ENCODE measurements at places on chromosomes 3 and 15.

DNA sequence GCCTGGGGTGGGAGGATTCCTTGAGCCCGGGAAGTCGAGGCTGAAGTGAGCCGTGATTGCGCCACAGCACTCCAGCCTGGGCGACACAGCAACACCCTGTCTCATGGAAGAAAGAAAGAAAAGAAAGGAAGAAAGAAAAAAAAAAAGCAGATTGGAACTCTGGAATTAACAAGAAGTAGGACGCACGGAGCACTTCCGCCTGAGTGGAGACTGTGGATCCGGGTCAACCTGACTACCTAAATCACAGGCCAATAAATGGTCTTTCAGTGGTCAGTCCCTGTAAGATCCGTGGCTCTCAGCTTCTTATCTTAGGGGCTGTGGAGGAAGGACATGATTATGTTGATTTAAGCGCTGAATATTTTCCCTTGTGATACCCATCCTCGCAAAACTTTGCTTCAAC is 2.4 kb upstream of the PPARG start:
- no peak for DNase-seq

DNA sequence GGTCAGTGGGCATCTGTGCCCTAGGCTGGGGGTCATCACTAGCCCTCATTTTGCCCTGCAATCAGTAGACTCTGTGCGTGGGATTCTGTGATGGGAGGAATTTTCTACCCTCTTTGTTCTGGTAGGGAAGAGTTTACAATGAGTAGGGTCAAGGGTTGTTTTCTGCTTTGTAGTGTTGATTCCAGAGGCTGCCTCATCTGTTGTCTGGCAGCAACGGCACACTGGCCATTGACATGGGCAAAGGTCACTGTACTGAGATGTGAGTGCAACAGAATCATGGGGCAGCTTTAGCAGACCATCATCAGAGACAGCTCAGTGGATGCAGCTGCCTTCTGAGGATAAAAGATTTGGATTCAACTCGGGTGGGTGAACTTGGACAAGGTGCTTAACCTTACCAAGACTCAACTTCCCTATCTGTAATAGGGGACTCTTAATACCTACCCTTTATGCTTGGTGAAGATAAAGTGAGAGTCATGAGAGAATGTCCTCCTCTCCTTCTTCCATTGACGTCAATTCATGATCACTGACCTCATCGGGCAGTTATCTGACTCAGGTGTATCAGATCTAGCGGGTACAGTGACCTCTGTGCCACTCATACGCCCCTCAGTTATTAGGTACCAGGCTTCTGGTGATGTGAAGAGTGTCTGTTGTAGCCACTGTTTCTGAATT is 127.5 kb downstream of the RPLP1 start:
- DNase-seq: no peak

DNA sequence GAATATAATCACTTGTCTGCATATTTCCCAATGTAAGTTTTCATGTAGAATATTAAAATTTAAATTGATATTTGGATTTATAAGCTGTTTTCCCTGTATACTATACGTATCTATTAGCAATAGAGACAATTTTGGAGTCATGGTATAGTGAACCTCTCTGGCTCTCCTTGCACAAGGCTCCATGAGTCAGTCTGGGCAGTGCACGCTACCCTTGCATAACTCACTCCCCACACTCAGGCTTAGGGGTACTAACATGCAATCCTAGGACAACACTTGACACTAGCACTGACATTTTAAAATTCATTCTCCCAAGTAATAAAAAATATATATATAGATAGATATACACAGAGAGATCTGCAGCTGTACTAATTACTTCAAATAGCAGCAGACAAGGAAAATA is 39.2 kb downstream of the SLC24A1 start:
- no peak for DNase-seq

- peak; percentile 36 for DNase-seq
Measured at GRCh38 chr3:185824051-185825005, 514 bp downstream of the IGF2BP2 start.

DNA sequence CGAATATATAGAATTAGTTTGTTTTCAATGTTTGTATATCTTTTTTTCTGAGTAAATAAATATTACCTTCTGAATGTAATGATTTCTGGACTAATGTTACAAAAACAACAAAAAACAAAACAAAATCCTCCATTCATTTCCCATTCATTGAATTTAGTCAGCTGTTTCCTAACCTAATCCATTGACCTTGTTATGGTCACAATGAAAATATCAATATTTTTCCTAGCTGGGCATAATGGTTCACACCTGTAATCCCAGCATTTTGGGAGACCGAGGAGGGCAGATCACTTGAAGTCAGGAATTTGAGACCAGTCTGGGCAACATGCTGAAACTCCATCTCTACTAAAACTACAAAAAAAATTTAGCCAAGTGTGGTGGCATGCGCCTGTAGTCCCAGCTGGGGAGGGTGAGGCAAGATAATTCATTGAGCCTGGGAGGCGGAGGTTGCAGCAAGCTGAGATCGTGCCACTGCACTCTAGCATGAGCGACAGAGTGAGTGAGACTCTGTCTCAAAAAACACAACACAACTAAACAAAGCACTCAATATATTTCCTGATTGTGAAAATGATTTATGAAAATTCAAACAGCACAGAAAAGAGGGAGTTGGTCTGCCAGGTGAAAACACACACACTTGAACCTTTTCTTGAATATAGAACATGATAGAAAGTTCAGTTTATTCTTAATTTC is 23.0 kb upstream of the PLSCR4 start:
- no peak for DNase-seq

GRCh38 chr3:187951452-187952190 is 202.3 kb upstream of the LPP start:
- no peak for DNase-seq

DNA sequence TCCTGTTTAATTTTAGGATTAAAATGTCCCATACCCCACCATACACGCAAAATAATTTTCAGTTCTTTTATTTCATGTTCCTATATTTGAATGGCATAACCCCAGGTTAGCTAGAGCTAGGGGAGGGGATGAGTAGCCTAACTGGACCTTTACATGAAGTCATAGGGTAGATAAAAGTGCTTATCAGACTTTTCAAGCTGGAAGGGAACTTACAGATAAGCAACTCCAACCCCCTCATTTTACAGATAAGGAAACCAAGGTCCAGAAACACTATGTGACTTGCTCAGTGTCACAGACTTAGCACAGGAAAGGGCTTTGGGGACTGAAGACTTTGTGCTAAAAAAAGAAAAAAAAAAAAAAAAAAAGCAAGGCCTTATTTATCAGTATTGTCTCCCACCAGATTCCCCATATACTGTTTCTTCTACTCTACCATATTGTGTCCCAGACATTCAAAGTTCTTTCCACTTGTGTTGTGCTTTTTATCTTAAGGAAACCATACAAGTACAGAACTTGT is 10.6 kb upstream of the TNIK start:
- DNase-seq: no peak

GRCh38 chr15:65085990-65086679 is 9.6 kb downstream of the KBTBD13 start:
- DNase-seq: no peak

- no peak for DNase-seq
Measured at GRCh38 chr3:33111581-33111980, 2.2 kb upstream of the CRTAP start.

DNA sequence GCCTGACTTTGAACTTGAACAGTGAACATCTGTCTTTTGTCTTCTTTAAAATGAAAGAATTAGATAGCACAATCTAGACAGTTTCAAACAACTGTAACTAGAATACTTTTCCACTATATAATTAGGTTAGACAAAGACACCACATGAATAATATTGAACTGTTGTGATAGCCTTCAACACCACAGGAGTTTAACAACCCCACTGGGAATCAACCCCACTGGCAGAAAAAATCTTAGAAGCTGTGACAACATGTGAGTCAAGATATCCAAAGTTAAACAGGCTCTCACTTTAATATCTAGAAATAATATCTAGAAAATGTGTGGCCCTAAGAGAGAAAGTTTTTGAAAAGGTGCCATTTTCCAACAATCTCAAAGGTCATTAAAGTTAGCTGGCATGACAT is 64.4 kb upstream of the PRICKLE2 start:
- DNase-seq: no peak

- DNase-seq: no peak
Measured at GRCh38 chr3:143119974-143120715, 574 bp downstream of the CHST2 start.

DNA sequence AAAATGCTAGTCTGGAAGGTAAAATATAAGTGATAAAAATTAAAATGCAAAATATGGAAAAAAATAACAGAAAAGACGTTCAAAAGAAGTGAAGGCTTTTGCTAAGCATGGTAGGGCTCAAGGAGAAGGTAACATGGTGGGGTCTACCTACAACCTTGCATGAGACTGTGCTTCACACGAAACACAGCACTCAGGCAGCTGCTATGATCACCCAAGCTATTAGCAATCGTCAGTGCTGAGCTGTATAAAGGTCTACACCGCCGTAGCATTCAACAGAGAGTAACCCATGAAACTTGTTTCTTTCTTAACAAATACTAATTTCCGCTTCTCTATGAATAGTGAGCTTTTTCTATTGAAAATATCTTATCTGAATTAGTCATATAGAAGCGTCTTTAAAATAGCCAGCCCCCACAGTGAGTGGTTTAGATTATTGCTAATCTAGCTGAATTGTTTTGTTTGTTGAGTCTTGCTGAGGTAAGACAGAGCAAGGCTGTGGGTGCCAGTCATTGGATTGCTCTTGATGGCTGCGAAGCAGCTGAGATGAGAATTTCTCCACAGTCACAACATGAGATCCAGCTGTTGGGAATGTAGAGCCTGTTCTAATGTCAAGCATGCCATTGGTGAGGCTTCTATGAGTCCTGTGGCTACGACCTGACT is 230.0 kb downstream of the KLF13 start:
- no peak for DNase-seq

- DNase-seq: no peak
Measured at GRCh38 chr3:46908986-46909534, 31.5 kb downstream of the PTH1R start.

DNA sequence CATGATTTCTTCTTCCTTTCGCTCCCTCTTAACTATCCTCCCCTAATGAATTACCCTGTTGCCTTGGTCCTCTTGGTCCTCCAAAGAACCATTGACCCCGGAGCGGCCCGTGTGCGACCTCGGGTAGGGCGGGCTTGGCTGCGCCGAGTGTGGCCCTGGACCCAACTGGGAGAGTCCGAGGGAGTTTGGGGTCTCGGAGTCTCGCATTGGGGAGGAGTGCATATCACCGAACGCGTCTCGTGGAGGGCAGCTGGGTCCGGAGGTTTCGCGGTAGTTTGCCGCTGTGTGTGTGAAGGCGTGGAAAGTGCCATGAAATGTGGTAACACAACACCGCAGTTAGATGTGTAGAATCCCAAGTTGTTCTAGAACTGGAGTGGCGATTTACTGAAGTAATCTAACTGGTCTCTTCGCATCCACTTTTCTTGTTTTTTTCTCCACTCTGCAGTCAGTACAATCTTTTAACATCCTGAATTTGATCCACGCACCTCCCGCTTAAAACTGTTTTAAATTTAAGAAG is 363 bp downstream of the GTF2E1 start:
- DNase-seq: no peak

DNA sequence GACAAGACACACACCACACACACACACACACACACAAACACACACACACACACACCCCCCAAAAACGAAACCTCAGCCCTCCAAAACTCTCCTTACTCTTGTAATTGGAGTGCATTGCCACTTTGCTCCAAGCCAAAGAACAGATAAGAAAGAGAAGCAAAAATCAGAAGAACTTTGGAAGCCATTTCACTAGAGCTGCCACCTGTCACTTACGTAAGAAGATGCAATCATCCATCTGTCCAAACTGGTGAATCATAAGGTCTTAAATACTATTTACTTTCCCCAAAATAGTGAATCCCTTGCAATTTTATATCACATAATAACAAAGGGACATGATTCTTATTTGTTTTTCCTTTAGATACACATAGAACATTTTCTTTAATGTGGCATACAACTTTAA is 285.4 kb downstream of the ZBTB20 start:
- no peak for DNase-seq

DNA sequence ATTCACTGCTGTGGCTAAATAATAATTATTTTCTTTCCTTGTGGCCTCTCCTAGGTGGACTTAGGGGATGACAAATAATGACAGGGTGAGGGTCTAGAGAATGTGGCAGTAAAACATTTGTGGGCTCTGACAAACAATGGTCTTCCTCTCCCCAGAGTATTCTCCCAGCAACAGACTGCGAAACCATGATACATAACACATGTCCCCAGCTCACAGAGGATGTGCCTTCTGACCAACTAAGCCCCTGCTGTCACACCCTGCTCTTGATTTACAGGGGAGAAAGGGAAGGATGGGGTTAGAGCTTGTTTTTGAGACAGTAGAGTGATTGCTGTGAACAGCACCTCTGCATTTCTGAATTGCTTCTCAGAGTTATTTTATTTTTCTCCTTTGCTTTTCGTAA is 116.6 kb upstream of the CTDSPL start:
- no peak for DNase-seq

- no peak for DNase-seq
Measured at GRCh38 chr15:28228096-28228495, 93.9 kb downstream of the HERC2 start.

DNA sequence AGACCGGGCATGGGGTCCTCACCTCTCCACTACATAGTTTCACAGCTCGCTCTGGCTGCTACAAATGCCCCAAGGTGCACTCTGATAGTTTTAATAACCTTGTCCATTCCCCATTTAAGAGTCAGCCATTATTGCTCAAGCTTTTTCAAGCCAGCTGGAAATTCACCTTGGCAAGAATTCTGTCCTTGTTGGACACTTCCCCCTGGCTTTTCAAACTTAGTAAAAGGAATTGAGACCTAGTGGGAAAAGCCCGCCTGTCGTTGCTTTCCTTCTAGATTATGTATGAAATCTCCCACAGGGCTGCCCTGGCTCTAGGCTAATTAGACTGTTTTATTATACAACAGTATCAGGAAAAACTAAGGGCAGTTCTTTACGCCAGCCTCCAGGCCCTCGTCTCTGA is 293.7 kb upstream of the GADL1 start:
- DNase-seq: no peak

- no peak for DNase-seq
Measured at GRCh38 chr3:185653949-185654757, 68.1 kb downstream of the SENP2 start.
